ENCODE measurements at places on chromosomes 12 and 14.

DNA sequence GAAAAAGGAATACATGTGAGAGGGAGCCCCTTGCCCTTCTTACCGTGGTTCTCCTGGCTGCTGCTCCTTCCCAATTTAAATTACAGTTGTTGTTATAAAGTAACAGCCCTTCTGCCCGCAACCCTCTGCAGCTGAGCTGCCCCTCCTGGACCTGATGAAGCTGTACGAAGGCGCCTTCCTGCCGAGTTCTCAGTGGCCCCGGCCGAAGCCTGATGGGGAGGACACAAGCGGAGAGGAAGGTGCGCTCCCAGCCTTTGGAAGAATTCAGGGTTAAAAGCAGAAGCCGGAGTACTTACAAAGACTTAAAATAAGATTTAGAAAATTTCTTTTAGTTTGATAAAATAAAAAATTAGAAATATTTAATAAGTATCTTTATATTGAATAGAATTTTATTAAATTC lies 55.2 kb downstream of the EP400 start:
- H3K36me3 ChIP-seq, result peaks cover 25% of the 10 kb centered on the region
- no peaks in the 10 kb centered on the region for H3K4me1 ChIP-seq
- no peak overlapping the region for H3K4me3 ChIP-seq

GRCh38 chr12:49160399-49160798 lies 28.5 kb downstream of the TUBA1A start:
- no peaks in the 10 kb centered on the region for H3K27me3 ChIP-seq
- no peak overlapping the region for H3K4me3 ChIP-seq
- DNase-seq, result no peak
- H3K4me1 ChIP-seq, result no peaks in the 10 kb centered on the region
- no peak overlapping the region for H3K27ac ChIP-seq

GRCh38 chr12:117485984-117486839 lies 124.8 kb upstream of the NOS1 start:
- H3K4me3 ChIP-seq, result no peak overlapping the region
- H3K27ac ChIP-seq, result no peak overlapping the region
- no peaks in the 10 kb centered on the region for H3K27me3 ChIP-seq
- H3K4me1 ChIP-seq, result peaks cover 27% of the 10 kb centered on the region

DNA sequence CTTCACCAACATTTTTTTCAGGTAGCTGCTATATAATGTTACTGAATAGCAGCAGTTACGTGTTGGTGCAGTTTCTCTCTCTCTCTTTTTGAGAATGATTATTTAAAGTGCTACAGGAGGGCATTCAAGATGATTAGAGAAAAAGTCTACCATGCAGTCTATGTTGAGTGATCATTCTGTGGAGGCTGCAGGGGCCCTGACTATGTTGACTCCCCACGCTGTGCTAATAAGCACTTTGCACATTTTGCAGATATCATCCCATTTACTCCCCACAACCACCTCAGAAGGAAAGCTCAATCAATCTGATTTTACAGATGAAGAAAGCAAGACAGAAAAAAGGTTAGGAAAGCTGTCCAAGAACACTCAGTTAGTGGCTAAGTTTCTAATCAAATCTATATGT lies 87.8 kb downstream of the RTN1 start:
- H3K27me3 ChIP-seq, result no peaks in the 10 kb centered on the region
- no peak overlapping the region for H3K4me3 ChIP-seq
- no peaks in the 10 kb centered on the region for H3K36me3 ChIP-seq
- DNase-seq, result no peak
- H3K4me1 ChIP-seq, result no peaks in the 10 kb centered on the region

- no peak overlapping the region for H3K27ac ChIP-seq
- H3K36me3 ChIP-seq, result no peaks in the 10 kb centered on the region
- no peak overlapping the region for H3K4me3 ChIP-seq
- no peaks in the 10 kb centered on the region for H3K27me3 ChIP-seq
- H3K4me1 ChIP-seq, result no peaks in the 10 kb centered on the region
These were observed 131.7 kb upstream of the CPNE8 start for GRCh38 chr12:39037115-39037514.

DNA sequence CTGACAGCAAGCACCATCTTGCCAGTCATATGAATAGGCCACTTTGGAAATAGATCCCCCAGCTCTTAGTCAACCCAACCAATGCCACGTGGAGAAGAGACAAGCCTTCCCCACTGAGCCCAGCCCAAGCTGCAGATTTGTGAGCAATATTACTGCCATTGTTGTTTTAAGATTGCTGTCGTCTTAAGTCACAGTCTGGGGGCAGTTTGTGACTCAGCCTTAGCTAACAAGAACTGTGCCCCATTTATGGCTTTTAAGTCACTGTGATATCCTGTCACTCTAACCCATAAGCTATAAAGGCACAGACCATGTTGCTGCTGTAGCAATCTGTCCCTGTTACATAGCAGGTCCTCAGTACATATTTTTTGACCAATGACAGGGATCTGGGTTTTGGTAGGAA lies 464.2 kb downstream of the MED13L start:
- no peak for DNase-seq
- no peaks in the 10 kb centered on the region for H3K36me3 ChIP-seq
- H3K4me1 ChIP-seq, result no peaks in the 10 kb centered on the region
- H3K27ac ChIP-seq, result no peak overlapping the region
- H3K4me3 ChIP-seq, result no peak overlapping the region

GRCh38 chr12:117120787-117121186 lies 21.6 kb upstream of the TESC start:
- H3K27me3 ChIP-seq, result no peaks in the 10 kb centered on the region
- H3K4me3 ChIP-seq, result no peak overlapping the region
- H3K36me3 ChIP-seq, result no peaks in the 10 kb centered on the region
- no peak overlapping the region for H3K27ac ChIP-seq
- H3K4me1 ChIP-seq, result peaks cover 12% of the 10 kb centered on the region
- no peak for DNase-seq

DNA sequence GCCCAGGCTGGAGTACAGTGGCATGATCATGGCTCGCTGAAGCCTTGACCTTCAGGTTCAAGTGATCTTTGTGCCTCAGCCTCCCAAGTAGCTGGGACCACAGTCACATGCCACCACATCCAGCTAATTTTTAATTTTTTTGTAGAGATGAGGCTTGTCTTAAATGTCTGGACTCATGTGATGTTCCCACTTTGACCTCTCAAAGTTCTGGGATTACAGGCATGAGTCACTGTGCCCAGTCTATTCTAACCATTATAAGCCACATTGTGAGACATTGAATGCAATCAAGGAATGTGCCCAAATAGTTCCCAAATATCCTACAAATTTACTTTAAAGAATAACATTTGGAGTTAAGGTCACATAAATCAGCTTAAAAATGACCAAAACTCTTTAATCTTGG lies 130.7 kb upstream of the ARID2 start:
- DNase-seq, result no peak
- H3K27me3 ChIP-seq, result no peaks in the 10 kb centered on the region
- H3K36me3 ChIP-seq, result no peaks in the 10 kb centered on the region
- H3K27ac ChIP-seq, result no peak overlapping the region

DNA sequence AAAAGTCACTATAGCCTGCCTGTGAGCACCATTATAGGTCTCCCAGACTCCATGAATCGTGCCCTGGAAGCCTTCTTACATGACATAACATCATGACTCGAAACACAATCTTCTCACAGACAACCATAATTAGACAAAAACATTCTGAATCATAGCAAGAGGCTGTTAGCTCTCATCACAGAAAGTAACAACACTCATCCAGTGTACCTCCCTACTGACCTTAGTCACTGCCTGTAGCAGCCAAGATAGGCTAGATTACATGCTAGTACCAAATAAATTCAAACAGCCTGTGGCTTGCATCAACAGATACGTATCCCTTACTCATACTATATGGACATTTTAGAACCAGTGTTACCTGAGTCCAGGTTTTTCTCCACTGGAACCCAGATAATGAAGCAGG lies 663.8 kb upstream of the FOXG1 start:
- DNase-seq, result no peak
- H3K36me3 ChIP-seq, result no peaks in the 10 kb centered on the region
- H3K27me3 ChIP-seq, result no peaks in the 10 kb centered on the region
- H3K4me3 ChIP-seq, result no peak overlapping the region
- no peak overlapping the region for H3K27ac ChIP-seq

- no peak overlapping the region for H3K27ac ChIP-seq
- no peaks in the 10 kb centered on the region for H3K4me1 ChIP-seq
- no peak overlapping the region for H3K4me3 ChIP-seq
These were observed 12.5 kb upstream of the CRADD start for GRCh38 chr12:93664573-93665138.

DNA sequence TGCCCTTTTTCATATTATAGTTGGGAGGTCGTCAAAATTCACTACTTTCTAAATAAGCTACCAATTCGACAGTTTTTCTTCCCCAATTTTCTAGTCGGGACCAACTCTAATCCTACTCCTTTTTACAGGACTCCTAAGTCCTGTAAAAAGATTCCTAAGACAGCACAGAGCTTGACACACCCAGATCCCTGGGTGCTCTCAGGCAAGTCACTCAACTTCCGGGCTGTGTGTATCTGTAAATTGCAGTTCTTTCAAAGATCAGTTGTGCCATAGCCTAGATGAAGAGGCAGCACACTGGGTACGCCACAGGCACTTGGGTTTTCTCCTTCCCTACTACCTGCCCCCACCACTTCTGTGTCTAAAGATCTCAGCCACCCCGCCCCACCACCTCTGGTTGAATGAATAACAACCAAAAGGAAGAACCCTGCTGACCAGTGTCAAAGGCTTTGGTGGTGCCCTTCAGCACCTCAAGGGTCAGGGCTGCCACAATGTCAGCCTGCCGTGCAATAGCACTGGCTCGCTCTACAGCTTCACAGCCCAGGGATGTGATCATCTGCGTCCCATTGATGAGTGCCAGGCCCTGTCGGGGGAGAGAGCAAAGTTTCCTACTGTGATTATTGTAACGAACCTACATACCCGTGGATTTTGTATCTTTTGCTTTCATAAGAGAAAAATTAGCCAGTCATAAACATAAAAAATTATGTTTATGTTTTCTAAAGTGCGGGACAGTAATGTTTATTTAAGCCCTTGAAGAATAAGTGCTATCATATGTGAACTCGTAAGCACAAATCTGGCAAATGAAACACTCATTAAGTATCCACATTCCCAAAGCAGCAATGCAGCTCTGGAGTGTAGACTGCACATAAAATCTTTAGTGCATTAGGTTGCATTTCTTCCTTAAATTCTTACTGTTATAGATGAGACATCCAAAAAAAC lies 9.2 kb downstream of the HAL start:
- no peaks in the 10 kb centered on the region for H3K4me1 ChIP-seq
- H3K27ac ChIP-seq, result no peak overlapping the region
- H3K4me3 ChIP-seq, result no peak overlapping the region

DNA sequence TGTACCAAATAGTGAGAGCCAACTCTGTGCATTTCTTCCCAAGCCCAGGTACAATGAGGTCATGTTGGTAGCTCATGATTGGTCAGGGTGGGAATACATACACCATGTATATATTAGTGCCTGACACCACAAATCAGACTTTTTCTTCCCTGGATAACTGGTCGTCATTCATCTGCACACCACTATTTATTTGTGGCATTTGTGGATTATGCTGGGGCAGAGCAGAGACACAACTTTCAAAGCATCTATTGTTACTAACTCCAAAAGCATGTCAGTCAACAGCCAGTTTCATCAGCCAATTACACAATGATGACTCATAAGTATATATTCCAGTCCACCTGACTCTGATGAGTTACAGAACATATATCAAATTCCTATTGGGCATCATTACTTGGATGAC lies 181.7 kb downstream of the ADAMTS20 start:
- no peaks in the 10 kb centered on the region for H3K36me3 ChIP-seq
- H3K27me3 ChIP-seq, result no peaks in the 10 kb centered on the region

- no peak for DNase-seq
- peaks cover 90% of the 10 kb centered on the region for H3K27me3 ChIP-seq
- no peak overlapping the region for H3K27ac ChIP-seq
- H3K4me3 ChIP-seq, result no peak overlapping the region
These were observed 106.2 kb upstream of the RPH3A start for GRCh38 chr12:112685321-112685720.

- H3K4me3 ChIP-seq, result no peak overlapping the region
- H3K36me3 ChIP-seq, result peaks cover 79% of the 10 kb centered on the region
- H3K27me3 ChIP-seq, result no peaks in the 10 kb centered on the region
These were observed 9.9 kb downstream of the GTSF1 start for GRCh38 chr12:54463484-54463883.

DNA sequence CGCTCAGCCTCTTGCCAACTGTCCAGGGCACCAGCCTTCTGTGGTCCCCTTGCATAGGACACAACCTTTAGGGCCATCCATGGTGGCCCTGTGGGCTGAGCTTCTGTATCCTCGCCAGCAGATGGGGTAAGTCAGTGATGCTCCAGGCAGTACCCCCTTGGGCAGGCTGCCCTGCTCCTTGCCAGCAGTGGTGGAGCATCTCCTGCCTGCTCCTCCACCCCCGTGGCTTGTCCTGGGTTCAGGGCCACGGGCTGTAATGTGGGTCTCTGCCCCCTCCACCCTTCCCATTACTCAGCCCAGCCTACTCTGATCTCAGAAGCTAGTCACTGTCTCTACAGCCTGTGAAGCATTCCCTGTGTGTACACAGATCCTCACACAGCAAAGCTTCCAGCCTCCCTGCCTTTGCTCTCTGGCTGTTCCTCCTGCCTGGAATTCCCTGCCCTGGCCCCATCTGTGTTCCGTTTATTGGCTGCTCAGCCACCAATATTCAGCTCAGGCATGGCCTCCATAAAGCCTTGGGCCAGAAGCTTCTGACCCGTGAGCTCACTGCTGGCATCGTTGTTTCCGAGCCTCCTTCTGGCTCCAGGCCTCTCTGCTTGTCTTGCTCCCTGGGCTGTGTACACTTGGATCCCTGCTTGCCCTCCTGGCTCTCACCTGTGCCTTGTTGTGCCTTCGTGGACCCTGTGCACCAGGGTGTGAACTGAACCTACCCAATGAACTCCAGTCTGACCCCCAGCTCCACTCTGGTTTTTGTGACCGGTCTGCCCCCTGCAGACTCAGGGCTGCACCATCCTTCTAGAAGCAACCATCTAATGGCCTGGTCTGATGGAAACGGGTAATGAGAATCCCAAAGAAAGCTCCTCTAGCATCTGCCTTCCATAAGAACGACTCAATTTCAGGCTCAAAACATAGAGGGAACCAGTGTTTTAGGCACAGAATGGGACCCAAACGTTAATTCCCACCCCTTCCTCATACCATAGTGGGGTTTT lies 177.0 kb upstream of the PRMT8 start:
- H3K27ac ChIP-seq, result no peak overlapping the region
- H3K4me3 ChIP-seq, result no peak overlapping the region
- DNase-seq, result no peak
- no peaks in the 10 kb centered on the region for H3K36me3 ChIP-seq
- H3K27me3 ChIP-seq, result no peaks in the 10 kb centered on the region

DNA sequence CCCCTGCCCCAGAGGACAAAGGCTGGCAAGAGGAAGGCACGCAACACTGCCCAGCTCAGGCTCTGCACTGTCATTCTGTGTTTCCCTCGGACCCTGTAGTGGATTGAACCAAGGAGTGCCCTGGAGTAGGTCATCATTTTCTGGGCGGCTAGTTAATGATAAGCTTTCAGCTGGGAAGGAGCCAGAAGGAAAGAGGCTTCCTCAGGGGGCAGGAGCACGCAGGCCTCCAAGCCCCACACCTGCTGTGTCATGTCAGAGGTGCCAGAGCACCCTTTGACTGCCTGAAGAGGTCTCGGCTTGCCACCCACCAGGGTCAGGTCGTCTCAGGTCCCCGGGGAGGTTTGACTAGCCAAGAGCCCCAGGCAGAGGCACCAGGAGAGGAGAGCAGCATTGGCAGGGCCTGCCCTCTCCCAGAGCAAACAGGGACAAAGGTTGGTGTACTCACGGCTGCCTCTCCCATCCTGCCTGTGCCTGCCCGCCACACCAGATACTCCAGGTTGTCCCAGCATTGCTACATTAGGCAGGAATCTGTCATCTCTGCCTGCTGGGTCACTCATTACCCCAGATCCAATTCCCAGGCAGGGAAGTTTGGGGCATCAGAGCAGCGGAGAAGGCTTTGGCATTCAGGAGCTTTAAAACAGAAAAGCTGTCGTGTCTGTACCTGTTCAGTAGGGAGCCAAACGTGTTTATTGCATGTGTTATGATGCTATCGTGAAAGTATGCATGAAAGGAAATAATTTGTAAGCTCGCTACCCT lies 33.5 kb upstream of the ATP2A2 start:
- H3K36me3 ChIP-seq, result no peaks in the 10 kb centered on the region
- peaks cover 15% of the 10 kb centered on the region for H3K4me1 ChIP-seq
- H3K4me3 ChIP-seq, result no peak overlapping the region
